A172 (cell line): ENCODE measurements at places on chromosomes 12 and 14.

DNA sequence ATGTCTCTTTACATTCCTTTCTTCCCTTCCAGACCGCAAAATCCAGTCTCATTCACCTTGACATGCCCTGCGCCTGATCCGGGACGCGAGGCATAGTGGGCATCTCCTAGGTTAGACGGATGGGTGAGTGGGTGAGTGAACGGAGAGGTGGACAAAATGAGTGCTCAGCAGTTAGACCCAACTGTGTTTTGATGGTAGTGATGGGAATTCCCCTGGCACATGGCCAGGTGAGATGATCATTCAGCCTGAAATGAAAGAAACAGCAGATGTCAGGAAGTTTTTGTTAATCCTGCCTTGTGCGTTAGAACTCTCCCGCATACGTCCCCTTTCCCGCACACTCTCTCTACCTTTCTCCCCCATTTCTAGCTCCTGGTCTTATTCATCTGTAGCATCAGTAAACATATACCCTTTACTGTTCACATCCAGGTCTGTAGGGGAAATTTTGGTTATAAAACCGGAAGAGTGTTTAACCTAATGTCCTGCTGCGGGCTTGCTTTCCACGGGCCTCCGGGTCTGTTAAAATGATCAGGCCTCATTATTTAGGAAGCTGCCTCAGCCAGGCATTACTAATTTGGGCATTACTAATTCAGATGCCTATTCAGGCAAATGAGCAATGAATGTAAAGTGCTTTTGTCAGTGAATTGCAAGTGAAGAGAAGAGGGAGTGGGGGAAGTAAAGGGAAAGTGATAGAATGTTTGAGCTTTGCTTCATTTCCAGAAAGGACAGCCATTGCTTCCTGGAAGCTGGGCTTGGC lies 172.8 kb downstream of the ETV6 start:
- peak; percentile 35 for DNase-seq

DNA sequence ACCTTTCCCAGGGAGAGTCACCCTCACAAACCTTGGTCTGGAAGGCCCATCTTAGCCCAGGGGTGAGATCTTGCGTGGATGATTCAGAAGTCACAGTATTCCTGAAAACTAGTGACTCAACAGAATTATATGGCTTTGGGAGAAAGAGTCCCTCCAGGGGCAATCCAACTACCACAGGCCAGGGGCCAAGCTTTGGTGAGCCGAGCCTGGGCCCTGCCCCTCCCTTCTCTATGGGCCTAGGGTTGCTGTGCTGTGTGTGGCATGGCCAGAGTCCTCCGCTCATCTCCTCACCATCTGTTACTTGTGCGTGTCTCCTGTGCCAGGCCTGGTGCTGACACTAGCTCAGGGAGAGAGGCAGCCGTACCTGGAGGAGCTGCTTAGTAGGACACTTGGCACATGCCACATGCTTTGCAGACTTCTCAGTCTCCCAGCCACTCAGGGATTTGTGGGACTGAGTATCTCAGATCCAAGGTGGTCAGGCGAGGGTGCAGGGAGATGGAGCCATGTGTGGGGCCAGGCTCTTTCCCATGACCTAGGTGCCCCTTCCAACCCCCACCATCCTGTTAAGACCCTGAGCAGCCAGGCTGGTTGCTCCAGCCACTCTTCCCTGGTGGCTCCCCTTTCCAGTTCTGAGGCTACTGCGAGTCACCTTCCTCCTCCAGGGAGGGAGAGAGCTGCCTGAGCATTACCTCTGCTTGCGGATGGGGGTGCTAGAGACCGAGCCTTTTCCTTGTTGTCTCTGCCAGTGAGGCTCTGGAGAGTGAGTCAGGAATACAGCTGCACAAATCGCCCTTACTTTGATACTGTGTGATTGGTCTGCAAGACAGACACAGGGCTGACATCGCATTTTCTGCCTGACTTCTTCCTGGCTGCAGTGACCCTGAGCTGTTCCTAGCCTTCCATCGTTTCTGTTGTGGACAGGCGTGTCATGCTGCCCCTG lies 94.1 kb downstream of the SLC25A47 start:
- DNase-seq = peak; percentile 88

DNA sequence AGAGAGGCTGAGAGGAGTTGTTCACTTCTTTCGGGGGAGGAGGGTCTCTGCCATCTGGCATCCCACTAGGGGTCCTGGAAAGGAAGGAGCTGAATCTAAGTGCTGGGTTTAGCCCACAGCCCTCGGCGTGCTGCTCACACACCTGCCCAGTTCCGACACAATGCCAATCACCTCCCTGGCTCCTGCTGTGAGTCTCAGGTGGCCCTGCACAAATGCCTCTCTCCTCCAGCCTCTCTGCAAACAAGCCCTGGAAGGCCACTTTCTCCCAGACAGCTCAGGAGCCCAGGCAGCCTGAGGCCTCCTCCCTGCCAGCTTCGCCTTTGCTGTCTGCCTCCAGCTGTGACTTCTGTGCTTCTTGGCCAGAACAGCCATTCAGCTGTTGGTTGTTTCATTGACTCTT lies 51.2 kb downstream of the SMIM41 start:
- DNase-seq = no peak

DNA sequence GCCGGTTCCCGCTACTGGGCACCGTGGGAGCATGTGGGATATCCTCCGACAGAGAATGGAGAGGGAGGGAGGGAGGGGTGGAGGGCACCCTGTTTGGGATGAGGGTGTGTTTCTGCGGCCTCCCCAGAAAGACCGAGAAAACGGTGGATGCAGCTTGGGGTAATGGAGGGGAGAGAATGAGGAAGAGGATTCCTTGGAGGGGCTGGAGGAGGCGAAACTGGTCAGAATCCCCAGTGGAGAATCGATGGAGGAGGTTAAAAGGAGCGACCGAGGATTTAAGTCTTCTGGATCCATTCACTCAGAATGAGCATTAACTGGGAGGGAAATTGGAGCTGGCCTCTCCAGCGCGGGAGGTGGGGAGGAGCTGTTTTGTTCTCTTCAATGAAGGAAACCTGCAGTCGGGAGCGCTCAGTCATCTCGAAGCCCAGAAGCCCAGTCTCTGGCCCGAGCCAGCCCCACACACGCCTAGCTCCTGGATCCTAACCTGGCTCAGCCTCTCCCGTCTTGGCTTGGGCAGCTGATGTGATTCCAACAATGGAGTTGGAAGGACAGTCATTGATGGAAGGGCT lies 581 bp downstream of the ARG2 start:
- DNase-seq = no peak

DNA sequence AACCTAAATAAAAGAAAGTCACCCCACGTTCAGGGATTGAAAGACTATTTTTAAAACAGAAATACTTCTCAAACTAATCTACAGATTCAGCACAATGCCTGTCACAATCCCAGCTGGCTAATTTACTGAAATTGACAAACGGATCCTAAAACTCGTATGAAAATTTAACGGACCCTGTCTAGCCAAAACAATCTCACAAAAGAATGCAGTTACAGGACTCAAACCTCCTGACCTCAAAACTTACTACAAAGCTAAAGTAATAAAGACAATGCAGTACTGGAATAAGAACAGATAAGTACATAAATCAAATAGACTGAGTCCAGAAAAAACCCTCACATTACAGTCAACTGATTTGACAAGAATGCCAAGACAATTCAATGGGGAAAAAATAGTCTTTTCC lies 48.8 kb downstream of the IPO8 start:
- no peak for DNase-seq
